ENCODE measurements at places on chromosomes 3 and 15.
A peak's percentile ranks its signal among the peaks of the same experiment; 100 is the strongest.

DNA sequence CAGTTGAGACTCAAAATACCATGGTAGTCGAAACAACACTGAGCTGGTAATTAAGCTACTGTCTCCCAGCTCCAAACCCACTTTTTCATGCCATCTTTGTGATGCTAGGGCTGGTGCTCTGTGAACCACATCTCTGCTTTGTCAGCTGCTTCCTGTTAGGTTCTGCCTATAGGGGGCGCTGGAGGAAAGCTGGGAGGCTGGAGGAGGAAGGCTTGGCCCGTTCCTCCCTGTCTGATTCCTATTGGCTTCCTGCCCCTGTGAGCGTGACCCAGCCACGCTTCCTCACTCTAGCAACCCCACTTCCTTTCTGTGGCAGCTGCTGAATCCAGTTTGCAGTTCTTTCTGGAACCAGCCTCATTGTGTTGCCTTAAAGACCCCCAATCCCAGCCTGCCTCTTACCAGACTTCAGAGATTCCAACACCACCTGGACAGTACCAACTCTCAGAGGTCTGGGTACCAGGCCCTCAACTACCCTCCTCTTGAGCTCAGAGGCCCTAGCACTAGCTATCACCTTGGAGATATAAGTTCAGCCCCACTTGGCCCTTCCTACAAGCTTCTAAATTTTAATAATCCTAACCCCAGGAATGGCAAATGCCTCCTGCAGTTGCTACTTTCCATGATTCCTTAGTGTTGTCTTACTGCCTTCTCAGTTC, 120.9 kb downstream of the ERC2 start:
- DNase-seq: no peak

DNA sequence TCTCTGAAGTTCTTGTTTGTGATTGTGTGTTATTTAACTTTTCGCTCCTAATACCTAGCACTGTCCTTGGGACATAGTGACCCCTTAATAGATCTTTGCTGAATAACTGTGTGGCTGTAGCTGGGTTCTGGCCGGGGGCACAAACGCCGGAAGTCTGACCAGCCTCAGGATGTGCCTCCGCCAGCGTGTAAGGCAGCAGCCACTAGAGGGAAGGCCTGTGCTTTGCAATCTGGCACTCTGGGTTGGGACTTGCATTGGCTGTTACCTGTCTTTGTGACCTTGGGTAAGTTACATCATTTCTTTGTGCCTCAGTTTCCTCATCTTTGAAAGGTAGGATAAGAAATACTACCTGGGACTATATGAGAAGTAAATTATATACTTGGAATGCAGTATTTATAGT, 158.7 kb downstream of the GHSR start:
- no peak for DNase-seq

- DNase-seq: peak; percentile 18
Measured at GRCh38 chr15:75836959-75837334, 6.3 kb upstream of the UBE2Q2 start.

DNA sequence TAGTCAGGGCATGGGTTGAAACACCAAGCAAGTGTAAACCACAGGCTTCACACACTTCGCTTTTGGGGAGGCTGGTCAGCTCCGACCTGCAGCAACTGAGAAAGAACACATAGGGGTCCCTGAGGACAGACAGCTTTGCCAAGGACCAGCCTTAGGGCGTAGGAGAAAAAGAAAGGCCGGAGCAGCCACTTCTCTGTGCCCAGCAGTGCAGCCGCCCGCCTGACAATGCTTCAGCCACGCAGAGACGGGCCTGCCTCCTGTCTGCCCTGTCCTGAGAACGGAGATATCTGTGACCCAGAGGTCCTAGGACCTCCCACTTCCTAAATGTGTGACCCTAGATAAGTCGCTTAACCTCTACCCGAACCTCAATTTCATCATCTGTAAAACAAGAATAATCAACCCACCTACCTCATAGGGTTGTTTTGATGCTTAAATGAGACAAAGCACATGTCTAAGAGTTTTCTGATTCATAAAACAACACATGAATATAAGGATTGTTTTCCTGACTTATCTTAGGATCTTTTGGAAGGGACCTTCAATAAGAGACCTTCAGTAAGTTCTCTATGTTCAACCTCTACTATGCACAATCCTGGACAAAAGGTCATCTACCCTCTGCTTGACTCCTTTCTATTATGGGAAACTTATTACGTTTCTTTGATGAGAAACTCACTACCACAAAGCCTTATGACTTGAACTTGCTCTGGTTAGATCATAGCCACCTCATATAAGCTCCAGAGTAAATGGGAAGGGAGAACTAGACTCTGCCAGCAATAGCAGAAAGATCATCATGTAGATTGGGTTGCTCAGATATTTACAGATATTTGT, 32.9 kb upstream of the RFTN1 start:
- no peak for DNase-seq

DNA sequence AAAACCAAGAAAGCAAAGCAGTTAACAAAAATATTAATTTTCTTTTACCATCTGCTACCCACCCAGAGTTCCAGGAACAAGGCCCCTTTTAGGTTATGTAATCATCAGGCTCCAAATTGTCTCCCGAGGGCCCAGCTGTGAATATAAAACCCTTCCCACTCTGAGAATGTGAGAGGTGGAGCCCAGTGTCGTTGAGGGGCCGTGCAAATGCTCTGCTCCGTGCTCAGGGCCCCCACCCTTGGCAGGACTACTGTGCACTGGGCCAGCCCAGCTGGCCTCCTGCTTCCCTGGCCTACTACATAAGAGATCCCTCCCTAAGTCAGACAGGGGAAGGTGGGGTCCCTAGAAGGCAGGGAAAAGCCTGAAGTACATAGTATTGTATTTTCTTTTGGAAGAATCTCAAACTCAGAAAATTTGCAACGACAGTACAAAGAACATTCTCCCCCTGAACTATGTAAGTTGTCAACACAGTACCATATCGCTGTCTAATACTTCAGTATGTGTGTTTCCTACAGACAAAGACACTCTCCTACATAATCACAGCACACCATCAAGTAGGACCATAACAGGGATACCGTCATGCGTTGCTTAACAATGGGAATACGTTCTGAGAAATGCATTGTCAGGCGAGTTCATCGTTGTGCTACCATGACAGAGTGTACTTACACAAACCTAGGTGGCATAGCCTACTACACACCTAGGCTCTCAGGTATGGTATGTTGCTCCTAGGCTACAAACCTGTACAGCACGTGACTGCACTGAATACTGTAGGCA, 4.4 kb upstream of the CLEC3B start:
- DNase-seq: no peak

GRCh38 chr15:38071211-38071972, 137.0 kb downstream of the TMCO5A start:
- DNase-seq: no peak

DNA sequence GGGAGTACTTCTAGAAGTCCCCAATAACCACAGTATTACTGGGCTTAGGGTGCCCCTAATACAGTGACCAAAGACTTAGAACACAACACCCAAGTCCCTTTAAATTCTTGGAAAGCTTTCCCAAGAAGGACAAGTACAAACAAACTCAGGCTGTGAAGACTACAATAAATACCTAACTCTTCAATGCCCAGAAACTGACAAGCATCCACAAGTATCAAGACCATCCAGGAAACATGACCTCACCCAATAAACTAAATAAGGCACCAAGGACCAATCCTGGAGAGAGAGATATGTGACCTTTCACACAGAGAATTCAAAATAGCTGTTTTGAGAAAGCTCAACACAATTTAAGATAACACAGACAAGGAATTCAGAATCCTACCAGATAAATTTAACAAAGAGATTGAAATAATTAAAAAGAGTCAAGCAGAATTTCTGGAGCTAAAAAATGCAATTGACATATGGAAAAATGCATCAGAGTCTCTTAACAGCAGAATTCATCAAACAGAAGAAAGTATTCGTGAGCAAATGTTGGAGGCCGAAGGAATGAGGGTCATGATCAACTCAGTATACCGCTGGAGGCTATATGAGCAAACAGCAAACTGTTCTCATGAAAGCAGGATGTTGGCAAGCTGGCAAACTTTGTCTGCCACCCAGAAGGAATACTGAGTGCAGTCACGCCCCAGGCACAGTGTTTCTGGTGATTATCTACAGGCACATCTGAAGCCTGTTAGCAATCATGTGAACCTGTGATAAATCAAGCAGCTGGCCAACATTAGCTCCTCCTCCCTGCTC, 87.0 kb upstream of the NECTIN3 start:
- no peak for DNase-seq

DNA sequence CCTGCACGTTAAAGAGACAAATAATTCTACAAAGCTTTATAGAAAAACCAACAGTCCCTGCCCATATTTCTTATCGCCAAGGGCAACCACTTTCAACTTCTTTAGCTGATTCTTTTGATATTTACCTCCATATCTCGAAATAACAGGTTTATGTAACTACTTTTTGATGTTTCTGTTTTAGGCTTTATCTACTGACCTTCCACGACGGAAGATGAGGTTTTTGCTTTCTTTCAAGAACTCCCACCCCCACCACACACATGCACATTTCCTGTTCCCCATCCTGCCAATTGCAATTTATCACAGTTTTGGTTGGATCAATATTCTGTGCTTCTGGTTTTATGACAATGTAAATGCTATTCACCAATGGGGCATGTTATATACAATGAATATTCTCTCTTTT, 330.4 kb upstream of the ICE2 start:
- DNase-seq: no peak

DNA sequence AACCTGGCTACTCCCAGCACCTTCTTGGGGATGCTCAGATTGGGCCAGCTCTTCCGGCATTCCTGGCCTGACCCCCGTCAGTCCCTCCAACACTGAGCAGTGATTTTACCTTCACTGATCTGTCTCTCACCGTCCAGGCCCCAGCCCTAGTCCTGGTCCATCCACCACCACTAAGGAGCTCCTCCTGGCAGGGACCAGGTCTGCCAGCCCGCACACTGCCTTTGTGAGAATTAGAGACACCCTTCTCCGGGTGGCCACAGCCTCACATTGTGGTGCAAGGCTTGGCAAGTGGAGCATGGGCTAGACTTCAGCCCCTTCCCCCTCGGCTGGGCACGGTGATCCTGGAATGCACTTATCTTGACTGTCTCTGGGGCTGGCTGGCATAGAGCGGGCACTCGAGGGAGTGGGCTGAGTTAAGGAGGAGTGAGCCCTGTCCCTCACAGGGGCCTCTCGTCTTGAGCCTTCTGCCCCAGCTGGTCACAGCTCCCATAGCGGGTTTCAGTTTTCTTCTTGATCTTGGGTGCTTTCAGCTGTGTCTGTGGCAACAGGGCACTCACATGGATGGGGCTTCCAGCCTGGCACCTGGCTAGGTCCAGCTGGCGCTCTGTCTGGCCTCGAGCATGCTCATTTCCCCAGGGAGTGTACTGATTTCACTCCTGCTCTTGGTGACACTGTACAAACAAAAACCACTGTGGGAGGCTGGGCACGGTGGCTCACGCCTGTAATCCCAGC, 53.9 kb downstream of the LINGO1 start:
- DNase-seq: no peak

DNA sequence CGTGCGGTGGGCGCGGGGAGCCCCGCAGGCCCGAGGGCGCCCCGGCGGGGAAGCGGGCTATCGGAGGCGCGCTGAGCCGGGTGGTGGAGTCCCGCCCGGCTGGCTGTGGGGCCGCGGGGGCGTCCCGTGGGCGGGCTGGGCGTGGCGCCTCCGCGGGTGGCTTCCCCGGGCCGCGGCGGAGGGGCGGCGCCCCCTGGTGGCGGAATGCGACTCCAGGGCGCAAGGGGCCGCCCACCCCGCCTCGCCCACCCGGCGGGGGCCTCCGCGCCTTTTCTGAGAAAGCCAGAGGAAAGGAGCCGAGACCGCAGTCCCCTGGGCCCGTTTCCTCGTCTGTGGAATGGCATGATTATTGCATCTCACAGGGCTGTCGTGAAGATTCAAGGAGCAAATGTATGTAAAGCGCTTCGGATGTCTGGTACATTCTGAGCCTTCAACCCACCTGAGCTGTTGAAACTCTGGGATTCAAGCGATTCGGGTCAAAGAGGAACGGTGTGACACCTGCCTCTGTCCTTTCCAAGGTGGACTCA, 31.9 kb upstream of the RAB6B start:
- DNase-seq: peak; percentile 65

DNA sequence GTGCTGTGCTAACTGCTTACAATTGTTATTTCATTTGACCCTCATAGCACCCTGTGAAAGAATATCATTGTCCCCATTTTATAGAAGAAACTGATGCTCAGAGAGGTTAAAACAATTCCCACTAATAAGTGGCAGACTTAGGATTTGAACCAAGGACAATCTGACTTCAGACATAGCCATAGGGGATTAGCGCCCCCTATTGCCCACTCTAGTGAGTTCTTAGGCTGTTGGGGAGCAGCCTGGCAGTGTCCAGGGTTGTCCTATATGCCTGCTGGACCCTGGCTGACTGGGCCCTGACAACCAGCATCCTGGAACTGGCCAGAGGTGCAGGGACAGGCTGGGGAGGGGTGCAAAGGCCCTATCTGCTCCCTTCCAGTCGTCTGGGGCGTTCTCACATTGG, 15.4 kb downstream of the DPH3 start:
- DNase-seq: no peak

DNA sequence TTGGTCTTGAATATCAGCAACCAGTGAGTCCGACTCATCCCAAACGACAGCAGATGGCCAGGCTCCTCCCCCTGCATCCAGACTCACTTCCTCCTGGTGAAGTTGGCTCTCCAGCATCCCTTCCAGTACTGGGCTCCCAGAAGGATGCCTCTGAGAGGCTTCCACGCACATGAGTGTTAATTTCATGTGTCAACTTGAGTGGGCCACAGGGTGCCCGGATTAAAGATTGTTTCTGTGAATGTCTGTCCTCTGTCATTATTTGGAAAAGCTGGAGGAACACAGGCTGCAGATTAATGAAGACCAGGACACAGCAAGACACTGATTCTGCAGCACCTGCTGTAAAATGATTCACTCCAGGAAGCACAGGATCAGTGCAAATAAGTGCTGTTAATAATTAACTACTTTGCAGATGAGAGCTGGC, 99.8 kb downstream of the ATP10A start:
- DNase-seq: no peak

DNA sequence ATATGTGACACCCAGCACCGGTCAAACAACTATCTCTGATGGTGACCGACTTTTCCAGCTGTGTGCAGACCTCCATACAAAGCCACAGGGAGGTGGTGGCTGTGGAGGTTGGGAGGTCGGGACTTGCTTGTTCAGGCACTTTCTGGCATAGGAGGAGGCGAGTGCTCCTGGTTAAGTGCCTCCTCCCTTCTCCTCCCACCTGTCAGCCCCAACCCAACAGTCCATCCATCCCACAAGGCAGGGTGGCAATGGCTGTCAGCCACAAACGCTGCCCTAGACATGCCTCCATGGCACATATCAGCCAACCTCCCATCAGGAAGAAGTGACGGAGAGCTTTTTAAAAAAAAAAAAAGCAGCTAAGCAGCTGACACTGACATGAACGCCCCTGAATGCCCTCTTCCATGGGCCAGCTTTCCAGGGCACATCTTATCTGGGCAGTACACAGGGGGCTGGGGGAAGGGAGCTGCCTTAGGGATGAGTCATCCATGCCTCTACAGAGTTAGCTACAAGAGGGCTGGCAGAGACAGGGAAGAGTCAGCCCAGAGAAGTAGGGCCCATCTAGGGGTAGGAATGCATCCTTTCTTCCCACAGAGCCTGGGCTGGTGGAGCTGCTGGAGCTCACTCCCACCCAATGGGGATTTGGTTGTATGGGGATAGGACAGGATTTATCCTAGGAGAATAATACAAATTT, 41.2 kb downstream of the CCDC12 start:
- DNase-seq: no peak

- DNase-seq: no peak
Measured at GRCh38 chr15:25508369-25509002, 69.7 kb upstream of the UBE3A start.
